PC-9 (cell line): ENCODE measurements at places on chromosomes 12 and 14. TPM values are rescaled to one million over a fixed set of nuclear protein-coding genes. Genes with fewer than 3 reads are reported as not detected.

DNA sequence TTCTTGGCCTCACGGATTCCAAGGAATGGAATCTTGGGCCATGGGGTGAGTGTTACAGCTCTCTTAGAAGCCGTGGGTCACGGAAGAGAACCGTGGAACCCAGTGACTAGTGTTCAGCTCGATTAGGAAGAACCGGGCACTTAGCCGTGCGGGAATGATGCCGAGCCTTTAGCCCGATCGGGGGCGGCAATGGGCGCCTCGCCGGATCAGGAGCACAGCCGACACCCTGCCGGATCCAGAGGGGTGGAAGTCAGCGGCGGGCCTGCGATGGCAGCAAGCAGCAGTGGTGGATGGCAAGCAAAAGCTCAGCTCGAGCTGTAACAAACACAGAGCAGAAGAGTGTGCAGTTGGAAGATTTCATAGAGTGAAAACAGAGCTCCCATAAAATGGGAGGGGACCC, 21.1 kb upstream of the ULK1 start:
- H3K4me3 ChIP-seq, result no peak overlapping the region
- DNase-seq, result no peak
- H3K27ac ChIP-seq, result no peak overlapping the region
- H3K27me3 ChIP-seq, result no peaks in the 10 kb centered on the region
- peaks cover 76% of the 10 kb centered on the region for H3K4me1 ChIP-seq

GRCh38 chr12:109734219-109735000, 20.8 kb downstream of the FAM222A start:
- H3K4me3 ChIP-seq, result no peak overlapping the region
- H3K27ac ChIP-seq, result no peak overlapping the region
- no peaks in the 10 kb centered on the region for H3K27me3 ChIP-seq
- no peaks in the 10 kb centered on the region for H3K36me3 ChIP-seq

- H3K36me3 ChIP-seq, result no peaks in the 10 kb centered on the region
- H3K4me1 ChIP-seq, result no peaks in the 10 kb centered on the region
- H3K4me3 ChIP-seq, result no peak overlapping the region
- no peaks in the 10 kb centered on the region for H3K27me3 ChIP-seq
- no peak overlapping the region for H3K27ac ChIP-seq
- no peak for DNase-seq
These were observed 292.9 kb upstream of the GRIP1 start for GRCh38 chr12:66971816-66972215.

KRT77 gene
- total RNA-seq, result not detected in 2 replicates

GALC gene
- 2.0 and 4.2 TPM in 2 replicates for total RNA-seq

DNA sequence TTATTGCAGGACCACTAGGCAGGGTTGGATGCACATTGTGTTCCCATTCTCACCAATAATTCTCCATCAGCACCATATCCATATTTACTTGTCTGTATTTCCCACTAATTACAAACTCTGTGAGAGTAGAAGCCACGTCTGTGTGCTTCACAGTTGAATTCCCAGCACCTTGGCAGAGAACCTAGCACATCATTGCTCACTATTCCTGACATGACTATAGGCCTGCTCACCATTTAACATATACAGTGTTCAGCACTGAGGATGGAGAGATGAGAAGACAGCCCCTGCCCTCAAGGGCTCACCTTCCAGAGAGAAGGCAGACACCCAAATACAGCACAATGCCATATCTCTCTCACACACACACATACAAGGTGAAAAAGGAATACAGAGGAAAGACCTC, 5.0 kb downstream of the DAD1 start:
- no peak overlapping the region for H3K27ac ChIP-seq
- H3K4me1 ChIP-seq, result peaks cover 10% of the 10 kb centered on the region
- no peaks in the 10 kb centered on the region for H3K27me3 ChIP-seq
- no peak overlapping the region for H3K4me3 ChIP-seq
- DNase-seq, result no peak
- peaks cover 5% of the 10 kb centered on the region; the same call in 1 of the 2 replicates for H3K36me3 ChIP-seq

PROX2 gene
- total RNA-seq, result not detected in 2 replicates

GRCh38 chr14:89551955-89552354, 134.9 kb upstream of the FOXN3 start:
- no peak for DNase-seq
- H3K4me3 ChIP-seq, result no peak overlapping the region
- peaks cover 37% of the 10 kb centered on the region for H3K27me3 ChIP-seq
- H3K36me3 ChIP-seq, result no peaks in the 10 kb centered on the region
- H3K4me1 ChIP-seq, result no peaks in the 10 kb centered on the region

- peaks cover 53% of the 10 kb centered on the region for H3K27me3 ChIP-seq
- no peak overlapping the region for H3K27ac ChIP-seq
- no peak overlapping the region for H3K4me3 ChIP-seq
- no peak for DNase-seq
- H3K36me3 ChIP-seq, result no peaks in the 10 kb centered on the region
These were observed 18.1 kb downstream of the BCL11B start for GRCh38 chr14:99253890-99254289.

DNA sequence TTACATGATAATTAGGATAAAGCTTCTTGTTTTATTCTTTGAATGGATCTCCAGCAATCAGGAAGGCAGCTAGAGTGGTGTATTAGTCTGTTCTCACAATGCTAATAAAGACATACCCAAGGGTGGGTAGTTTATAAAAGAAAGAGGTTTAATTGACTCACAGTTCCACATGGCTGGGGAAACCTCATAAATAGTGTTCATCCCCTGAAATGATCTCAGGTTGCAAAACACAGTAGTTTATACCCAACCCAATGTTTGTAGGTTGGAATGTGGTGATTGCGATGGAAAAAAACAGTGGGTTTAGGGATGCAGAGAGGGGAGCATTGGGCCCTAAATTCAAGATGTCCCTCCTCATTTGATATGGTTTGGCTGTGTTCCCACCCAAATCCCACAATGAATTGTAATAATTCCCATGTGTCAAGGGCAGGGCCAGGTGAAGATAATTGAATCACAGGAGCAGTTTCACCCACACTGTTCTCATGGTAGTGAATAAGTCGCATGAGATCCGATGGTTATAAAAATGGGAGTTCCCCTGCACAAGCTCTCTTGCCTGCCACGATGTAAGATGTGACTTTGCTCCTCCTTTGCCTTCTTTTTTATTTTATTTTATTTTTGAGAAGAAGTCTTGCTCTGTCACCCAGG, 11.5 kb downstream of the MUCL1 start:
- peaks cover 22% of the 10 kb centered on the region; the same call in 1 of the 2 replicates for H3K27me3 ChIP-seq
- H3K4me3 ChIP-seq, result no peak overlapping the region

CLEC2A gene
- not detected in 2 replicates for total RNA-seq

DNA sequence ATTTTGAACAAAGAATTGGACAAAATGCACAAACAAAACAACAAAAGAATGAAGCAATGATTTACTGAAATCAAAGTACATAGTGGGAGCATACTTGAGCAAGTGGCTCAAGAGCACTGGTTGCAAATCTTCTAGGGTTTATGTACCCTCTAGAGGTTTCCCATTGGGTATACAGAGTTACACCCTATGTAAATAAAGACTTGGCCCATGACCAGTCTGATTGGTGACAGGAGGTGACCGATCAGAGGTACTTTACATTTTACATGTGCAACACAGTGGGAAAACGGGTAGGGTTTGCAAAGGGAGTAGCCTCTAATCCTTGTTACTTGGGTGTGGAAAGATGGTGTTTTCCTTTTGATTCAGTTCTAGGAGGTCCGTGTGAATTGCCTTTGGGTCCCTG, 10.6 kb upstream of the FAM181A start:
- no peak overlapping the region for H3K4me3 ChIP-seq
- no peaks in the 10 kb centered on the region for H3K4me1 ChIP-seq
- DNase-seq, result no peak
- peaks cover 26% of the 10 kb centered on the region; the same call in 1 of the 2 replicates for H3K27me3 ChIP-seq

NANOG gene
- not detected in 2 replicates for total RNA-seq

DNA sequence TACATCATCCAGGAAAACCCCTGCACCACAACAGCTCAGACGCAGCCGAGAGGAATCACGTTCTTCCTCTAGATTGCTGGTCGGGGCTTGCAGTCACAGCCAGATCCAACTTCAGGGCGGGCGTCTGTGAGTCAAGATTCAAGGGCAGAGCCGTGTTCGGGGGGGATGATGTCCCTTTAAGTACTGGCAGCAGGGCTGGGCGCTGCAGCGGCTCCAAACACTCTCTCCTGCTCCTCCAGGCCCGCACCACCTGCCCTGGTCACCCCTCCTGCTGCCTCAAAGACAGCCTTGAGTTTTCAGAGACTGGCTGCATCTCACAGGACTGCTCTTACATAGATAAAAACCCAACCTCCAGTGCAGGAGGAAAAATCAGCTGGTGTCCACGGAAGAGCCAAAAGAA, 68.3 kb downstream of the KDM2B start:
- no peak for DNase-seq
- no peaks in the 10 kb centered on the region for H3K27me3 ChIP-seq
- H3K27ac ChIP-seq, result no peak overlapping the region
- H3K4me3 ChIP-seq, result no peak overlapping the region
- H3K4me1 ChIP-seq, result no peaks in the 10 kb centered on the region
- no peaks in the 10 kb centered on the region for H3K36me3 ChIP-seq

GRCh38 chr12:69816082-69816481, 8.9 kb upstream of the MYRFL start:
- DNase-seq, result no peak
- no peaks in the 10 kb centered on the region for H3K27me3 ChIP-seq
- H3K36me3 ChIP-seq, result no peaks in the 10 kb centered on the region
- H3K4me1 ChIP-seq, result no peaks in the 10 kb centered on the region

DNA sequence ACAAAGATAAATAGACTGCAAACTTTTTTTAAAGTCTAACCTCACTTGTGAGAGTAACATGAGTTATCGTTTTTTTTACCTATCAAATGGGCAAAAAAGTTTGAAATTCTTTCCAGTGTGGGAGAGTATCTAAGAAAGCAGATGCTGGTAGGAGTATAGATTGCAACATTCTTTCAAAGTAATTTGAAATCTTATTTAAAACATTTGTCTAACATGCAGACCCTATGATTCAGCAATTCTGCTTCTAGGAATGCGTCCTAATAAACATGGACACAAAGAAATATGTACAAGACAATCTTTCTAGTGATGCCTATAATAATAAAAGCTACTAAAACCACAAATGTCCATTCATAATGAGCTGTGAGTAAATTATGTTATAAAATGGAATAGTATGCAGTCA, 110.4 kb upstream of the TMCC3 start:
- no peaks in the 10 kb centered on the region for H3K27me3 ChIP-seq
- H3K36me3 ChIP-seq, result no peaks in the 10 kb centered on the region
- DNase-seq, result no peak

USP5 gene
- 267 and 308 TPM in 2 replicates for total RNA-seq

DNA sequence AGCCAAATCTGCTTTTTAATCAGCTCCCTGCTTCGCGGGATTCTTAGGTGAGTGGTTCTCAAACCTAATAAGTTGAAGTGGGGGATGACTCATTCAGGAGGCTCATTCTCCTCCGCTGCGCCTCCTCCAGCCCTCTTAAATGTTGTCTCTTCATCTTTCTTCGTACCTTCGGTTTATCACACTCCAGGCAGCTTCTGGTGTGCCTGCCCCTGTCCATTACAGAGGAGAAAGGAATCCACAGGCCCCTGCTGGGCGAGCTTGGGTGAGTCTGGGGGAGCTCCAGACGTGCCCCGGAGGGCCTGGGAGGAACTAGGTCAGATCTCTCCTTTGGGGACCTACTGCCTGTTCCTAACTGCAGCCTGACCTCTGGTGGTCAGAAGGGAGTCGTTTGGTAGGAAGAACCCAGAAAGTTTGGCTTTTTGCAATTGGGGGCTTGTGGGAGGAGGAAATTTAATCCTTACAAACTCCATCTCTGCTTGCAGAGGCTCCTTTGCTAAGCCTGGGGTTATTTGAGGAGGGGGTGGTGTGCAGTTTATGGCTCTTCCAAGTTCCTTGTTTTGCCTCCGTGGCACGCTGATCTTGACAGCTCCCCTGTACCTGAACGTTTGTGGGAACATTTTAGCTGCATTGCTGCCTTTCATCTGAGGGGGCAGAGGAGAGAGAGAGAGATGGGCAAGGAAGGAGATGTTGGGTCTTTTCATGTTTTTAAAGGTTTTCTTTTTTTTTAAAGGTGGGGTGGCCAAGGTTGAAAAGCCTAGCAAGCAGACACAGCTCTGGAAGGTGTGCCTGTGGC, 84.1 kb upstream of the GNG2 start:
- H3K27me3 ChIP-seq, result no peaks in the 10 kb centered on the region
- DNase-seq, result peak; percentile 79
- H3K27ac ChIP-seq, result 0 out of 2 replicates have a peak overlapping the region, but pooled peaks have one; percentile 9
- H3K4me1 ChIP-seq, result 0 out of 2 replicates have a peak, but pooled peaks cover 4% of the 10 kb centered on the region
- no peaks in the 10 kb centered on the region for H3K36me3 ChIP-seq
- peak overlapping the region; percentile 64 for H3K4me3 ChIP-seq

GRCh38 chr12:113226696-113227568, 5.7 kb downstream of the TPCN1 start:
- no peaks in the 10 kb centered on the region for H3K27me3 ChIP-seq
- peaks cover 19% of the 10 kb centered on the region; the same call in 1 of the 2 replicates for H3K36me3 ChIP-seq
- H3K27ac ChIP-seq, result no peak overlapping the region
- DNase-seq, result no peak
- H3K4me1 ChIP-seq, result peaks cover 34% of the 10 kb centered on the region

DNA sequence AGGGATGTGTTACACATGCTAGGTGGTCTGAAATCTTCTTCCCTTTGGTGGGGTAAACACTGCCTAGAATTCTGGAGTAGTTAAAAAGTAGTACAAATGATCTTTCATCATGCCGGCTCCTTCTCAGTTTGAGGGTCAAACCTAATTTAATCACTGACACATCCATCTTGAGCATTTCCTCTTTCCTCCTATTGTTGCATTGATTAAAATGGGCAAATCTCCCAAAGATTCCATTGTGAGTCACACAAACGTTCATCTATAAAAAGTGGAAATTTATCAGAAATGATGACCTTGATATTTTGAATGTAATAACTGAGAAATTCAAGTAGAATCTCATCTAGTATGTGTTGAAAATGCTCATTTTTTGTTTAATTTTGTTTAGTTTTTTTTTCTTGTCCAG, 996.0 kb downstream of the NRXN3 start:
- H3K4me1 ChIP-seq, result no peaks in the 10 kb centered on the region
- no peak overlapping the region for H3K4me3 ChIP-seq
- DNase-seq, result no peak
- H3K27ac ChIP-seq, result no peak overlapping the region

SIX1 gene
- 8.1 and 9.4 TPM in 2 replicates for total RNA-seq

TBX5 gene
- total RNA-seq, result not detected in 2 replicates

GRCh38 chr12:14845350-14845750, 2.0 kb upstream of the ART4 start:
- no peaks in the 10 kb centered on the region for H3K27me3 ChIP-seq
- no peak overlapping the region for H3K27ac ChIP-seq
- H3K36me3 ChIP-seq, result no peaks in the 10 kb centered on the region
- peaks cover 33% of the 10 kb centered on the region for H3K4me1 ChIP-seq
- no peak overlapping the region for H3K4me3 ChIP-seq

TUBA1C gene
- total RNA-seq, result 449 and 490 TPM in 2 replicates

MAP3K9 gene
- 21.4 and 25.0 TPM in 2 replicates for total RNA-seq

- H3K27me3 ChIP-seq, result no peaks in the 10 kb centered on the region
- no peak for DNase-seq
- H3K4me3 ChIP-seq, result no peak overlapping the region
- H3K36me3 ChIP-seq, result no peaks in the 10 kb centered on the region
- no peak overlapping the region for H3K27ac ChIP-seq
- peaks cover 14% of the 10 kb centered on the region for H3K4me1 ChIP-seq
These were observed 92.4 kb downstream of the RPS6KA5 start for GRCh38 chr14:90968025-90968424.
